WTC11 (cell line): ENCODE measurements at places on chromosomes 12 and 14. TPM values are rescaled to one million over a fixed set of nuclear protein-coding genes. Genes with fewer than 3 reads are reported as not detected.

GRCh38 chr14:71103662-71104484 is 196.6 kb downstream of the PCNX1 start:
- no peak for DNase-seq

- DNase-seq, result peak; percentile 70
These were observed 12.2 kb downstream of the GPR84 start for GRCh38 chr12:54352022-54352531.

DNA sequence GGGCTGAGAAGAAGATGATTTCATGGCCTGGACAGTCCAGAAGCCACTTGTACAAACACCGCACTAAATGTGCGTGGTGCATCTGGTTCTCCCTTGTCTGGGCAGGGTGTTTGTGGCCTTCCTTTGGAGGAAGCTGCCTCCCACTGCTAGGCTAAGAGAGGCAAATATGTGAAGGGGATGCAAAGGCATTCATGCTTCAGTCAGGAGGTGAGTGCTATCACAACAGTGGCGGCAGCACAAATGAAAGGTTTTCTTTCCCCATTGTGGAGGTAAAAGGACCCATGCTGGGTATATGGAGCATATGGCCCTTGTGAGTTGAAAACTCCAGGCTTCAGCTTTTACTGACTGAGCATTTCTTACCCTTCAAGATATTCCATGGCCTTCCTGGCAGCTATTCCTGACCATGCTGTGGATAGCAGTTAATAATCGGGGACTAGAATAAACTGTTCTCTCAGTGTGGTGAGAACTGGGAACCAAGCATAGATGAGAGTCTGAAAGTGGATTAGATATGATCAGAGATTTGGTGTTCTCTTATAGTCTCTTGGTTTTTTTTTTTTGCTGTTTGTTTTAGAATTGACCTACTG is 69.9 kb downstream of the MYRFL start:
- DNase-seq, result no peak

DNA sequence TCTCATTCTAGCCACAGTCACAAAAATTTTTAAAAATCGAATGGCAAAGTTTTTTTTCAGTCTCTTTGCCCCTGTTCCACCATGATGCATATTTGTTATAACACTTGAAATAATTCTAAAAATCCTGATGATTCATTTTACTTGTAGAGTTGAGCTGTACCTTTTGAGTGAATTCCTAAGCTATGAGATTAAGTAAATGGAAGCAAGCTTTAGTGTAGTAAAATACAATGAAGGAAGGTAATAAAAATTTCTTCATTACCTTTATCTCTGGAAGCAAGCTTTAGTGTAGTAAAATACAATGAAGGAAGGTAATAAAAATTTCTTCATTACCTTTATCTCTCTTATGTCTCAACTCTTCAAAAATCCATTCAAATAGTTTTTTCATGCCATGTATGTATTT is 46.1 kb downstream of the TMTC3 start:
- no peak for DNase-seq

- DNase-seq, result no peak
These were observed 1.4 kb upstream of the TMEM132C start for GRCh38 chr12:128265566-128265965.

- no peak for DNase-seq
These were observed 5.3 kb downstream of the ASB2 start for GRCh38 chr14:93970965-93971634.

- peak; percentile 63 for DNase-seq
These were observed at the start of gene PACS2 for GRCh38 chr14:105314287-105315200. TSS of gene PACS2 (plus strand) at chr14:105314748. CDS start at chr14:105314919, 171 bp downstream.

DNA sequence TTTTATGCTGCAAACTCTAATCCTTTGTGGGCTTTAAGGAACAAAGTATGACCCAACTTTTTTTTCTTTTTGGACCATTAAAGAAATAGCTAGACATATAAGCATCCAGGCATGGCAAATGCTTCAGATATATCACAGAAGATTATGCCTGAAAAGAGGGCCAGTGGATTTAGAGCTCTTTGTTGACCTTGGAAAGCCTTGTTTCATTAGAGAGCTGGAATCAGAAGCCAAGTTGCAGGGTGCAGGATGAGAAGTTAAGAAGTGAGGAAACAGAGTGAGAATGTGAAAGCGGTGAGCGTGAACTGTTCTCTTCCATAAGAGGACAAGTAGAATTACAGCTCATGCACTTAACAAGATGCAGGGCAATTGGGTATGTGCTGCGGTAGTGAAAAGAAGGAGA is 373.7 kb downstream of the SYT1 start:
- no peak for DNase-seq

DNA sequence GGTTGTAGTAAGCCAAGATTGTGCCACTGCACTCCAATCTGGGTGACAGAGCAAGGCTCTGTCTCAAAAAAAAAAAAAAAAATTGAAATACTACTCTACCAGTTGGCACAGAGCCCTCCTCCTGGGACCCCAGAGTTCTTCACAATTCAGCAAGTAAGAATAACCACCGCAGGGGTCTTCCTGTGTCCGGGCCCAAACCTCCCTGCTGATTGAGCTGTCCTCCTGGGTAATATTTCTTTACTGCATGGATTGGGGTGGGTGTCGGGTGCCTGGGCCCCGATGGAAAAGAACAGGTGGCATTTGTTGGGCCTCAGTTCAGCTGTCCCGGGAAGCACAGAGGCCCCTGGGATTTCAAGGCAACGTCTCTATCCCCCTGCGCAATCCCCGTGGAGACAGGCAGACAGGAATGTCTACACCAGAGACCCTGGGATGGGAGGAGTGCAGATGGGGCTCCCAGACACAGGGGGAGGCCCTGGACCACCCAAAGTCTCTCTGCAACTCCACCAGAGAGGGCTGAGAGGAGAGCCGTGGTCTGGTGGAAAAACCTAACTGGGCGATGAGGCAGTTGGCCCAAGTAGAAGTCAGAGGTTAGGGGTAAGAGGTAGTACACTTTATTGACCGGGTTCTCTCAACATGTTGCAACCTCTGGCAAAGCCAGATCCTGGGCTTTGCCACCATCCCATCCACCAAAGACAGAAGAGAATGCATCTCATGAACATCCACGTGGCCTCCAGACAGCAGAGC is 32.7 kb upstream of the VPS37B start:
- no peak for DNase-seq

- DNase-seq, result no peak
These were observed 44.7 kb downstream of the RIMKLB start for GRCh38 chr12:8742501-8742900.

GRCh38 chr12:109993091-109993490 is 3.1 kb downstream of the GIT2 start:
- no peak for DNase-seq

- no peak for DNase-seq
These were observed 723.3 kb upstream of the FLRT2 start for GRCh38 chr14:84806622-84807021.

GRCh38 chr14:36503771-36504741 is 16.0 kb downstream of the NKX2-1 start:
- peak; percentile 47 for DNase-seq

KRT72 gene
- 0.11 TPM in 1 of 3 replicates, not detected in the others for total RNA-seq

KLRB1 gene
- total RNA-seq, result not detected in 3 replicates

GLIPR1L1 gene
- 0.69 TPM in 1 of 3 replicates, not detected in the others for total RNA-seq

NPAS3 gene
- 1.8 to 3.2 TPM (median 1.8 TPM) in 3 replicates for total RNA-seq

ALDH1L2 gene
- total RNA-seq, result 3.5 to 7.7 TPM (median 5.5 TPM) in 3 replicates

KRT6C gene
- not detected in 3 replicates for total RNA-seq

CCDC177 gene
- 1.7 to 2.2 TPM (median 2.1 TPM) in 3 replicates for total RNA-seq

KRT86 gene
- 0.11 to 0.18 TPM in 2 of 3 replicates, not detected in the other for total RNA-seq

GMFB gene
- 56.4 to 63.7 TPM (median 58.0 TPM) in 3 replicates for total RNA-seq

DDX11 gene
- 179 to 219 TPM (median 186 TPM) in 3 replicates for total RNA-seq
